GM13976 (cell line): ENCODE measurements at places on chromosomes 12 and 14.

GRCh38 chr12:125064492-125064891 lies 743 bp upstream of the AACS start:
- DNase-seq: no peak

GRCh38 chr12:51910168-51910567 lies 2.9 kb downstream of the ACVRL1 start:
- DNase-seq: no peak

DNA sequence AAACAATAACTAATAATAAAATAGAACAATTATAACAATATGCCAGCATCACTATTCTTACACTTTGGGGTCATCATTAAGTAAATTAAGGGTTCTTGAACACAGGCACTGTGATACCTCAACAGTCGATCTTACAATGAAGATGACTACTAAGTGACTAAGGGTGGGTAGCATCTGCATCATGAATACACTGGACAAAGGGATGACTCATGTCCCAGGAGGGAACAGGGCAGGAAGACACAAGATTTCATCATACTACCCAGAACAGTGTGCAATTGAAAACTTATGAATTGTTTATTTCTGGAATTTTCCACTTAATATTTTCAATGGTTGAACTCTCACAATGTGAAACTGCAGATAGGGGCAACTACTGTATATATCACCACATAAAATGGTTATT lies 19.7 kb downstream of the TSPAN19 start:
- no peak for DNase-seq

DNA sequence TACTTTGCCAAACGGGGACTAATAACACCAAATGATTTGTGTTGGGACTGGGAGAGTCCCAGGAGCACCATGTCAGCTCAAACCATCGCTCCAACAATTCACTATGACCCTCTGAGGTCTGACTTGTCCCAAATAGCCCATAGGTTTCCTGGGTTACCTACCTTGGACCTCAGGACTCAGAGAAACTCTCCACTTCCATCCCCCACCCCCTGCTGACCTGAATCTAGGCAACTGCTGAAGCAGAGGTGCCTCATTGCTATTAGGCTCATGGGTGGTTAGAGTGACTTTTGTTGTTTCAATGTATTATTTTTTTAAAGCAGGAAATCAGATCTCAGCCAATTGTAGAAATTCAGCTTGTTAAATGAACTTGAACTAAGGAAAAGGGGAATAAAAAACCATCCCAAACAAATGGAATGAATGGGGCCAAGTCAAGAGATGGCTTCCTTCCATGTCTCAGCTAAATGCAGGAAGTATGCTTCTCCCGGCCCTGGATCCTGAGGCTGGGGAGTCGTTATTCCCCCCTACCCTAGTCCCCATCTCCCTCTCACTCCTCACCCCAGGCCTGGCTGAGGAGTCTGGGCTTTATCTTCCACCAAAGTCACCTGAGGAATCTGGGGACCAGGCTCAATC lies 80.9 kb upstream of the SLC24A4 start:
- DNase-seq: no peak

DNA sequence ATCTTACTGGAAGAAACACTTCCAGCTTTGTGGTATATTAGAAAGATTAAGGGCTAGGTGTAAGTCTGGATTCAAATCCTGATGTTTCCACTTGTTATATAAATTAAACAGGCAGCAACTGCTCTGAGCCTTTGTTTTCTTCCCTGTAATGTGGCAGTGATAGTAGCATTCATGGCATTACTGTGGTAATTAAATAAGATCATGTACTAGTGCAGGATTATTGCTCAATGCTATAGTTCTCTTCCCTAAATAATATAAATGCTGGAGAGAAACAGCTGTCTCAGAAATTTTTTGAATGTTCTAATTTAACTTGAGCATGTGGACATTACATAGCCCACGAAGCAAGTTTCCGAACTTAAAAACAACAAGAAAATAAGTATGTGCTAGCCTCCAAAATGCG lies 5.4 kb downstream of the TMEM117 start:
- DNase-seq: no peak
